ENCODE measurements at places on chromosomes 7 and 10. TPM values are rescaled to one million over a fixed set of nuclear protein-coding genes. Genes with fewer than 3 reads are reported as not detected.

The DYNC1I1 gene
- 179 TPM for total RNA-seq

DNA sequence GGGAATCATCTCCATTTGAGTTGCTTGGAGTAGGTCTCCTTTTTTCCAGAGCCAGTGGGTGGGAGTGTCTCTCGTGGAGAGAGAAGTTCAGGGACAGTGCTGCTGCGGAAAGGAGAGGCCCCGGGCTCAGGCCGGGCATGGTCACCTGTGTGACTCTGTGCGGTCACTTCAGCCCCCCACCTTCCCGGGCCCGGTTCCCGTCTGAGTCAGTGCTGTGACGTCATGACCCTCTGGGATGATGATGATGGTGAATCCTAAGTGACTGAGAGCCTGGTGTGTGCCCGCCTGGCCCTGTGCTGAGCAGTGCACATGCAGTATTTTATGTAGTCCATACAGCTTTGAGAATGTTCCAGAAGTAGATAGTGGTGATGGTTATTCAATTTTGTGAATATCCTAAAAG is 32.6 kb upstream of the AP5Z1 start:
- DNase-seq, result no peak

DNA sequence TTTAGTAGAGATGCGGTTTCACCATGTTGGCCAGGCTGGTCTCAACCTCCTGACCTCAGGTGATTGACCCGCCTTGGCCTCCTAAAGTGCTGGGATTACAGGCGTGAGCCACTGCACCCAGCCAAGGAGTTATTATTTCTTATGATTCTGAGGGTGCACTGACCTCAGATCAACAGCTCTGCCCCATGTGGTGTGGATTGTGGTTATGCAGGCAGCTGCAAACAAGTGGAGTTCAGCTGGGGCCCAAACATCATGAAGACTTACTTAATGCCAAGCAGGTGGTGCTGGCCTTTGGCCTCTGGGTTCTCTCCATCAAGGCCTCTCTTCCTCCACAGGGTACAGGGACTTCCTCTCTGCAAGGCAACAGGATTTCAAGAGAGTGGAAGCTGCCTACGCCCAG is 45.1 kb upstream of the OPTN start:
- DNase-seq, result no peak

DNA sequence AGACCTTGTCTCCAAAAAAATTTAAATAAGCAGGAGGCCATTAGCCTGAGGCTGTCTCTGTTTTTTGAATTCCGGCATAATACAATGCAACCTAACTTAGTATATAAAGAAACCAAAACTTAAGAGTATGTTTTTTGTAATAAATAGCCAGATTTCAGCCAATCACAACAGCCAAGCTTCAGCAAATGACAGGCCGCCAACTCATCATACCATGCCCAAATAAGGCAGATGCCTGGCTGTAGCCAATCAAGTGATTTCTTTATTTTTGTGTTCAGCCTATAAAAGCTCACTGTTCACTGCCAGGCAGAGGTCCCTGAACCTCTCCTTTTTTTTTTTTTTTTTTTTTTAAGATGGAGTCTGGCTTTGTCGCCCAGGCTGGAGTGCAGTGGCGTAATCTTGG is 12.7 kb upstream of the PURB start:
- no peak for DNase-seq

DNA sequence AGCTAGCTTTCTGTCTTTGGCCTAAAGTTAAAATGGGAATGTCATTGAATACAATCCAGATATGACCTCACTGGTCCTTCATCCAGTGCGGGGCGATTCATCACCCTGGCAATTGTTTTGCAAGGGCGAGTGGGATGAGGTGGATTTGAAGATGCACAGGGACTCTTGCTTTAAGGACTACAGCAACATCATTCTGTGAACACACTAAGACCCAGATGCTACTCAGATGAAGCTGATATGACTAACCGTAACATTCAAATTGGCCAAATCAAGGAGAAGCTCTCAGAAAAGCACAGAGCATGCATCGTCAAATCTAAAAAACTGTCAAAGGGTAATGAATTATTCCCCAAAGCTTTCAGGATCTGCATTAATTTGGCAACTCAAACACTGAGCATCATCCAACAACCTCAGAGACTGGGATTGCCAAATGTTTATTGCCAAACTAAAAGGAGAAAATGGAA is 12.8 kb downstream of the CPA1 start:
- no peak for DNase-seq

GRCh38 chr7:151299530-151299929 is 42.1 kb upstream of the NUB1 start:
- DNase-seq, result no peak

DNA sequence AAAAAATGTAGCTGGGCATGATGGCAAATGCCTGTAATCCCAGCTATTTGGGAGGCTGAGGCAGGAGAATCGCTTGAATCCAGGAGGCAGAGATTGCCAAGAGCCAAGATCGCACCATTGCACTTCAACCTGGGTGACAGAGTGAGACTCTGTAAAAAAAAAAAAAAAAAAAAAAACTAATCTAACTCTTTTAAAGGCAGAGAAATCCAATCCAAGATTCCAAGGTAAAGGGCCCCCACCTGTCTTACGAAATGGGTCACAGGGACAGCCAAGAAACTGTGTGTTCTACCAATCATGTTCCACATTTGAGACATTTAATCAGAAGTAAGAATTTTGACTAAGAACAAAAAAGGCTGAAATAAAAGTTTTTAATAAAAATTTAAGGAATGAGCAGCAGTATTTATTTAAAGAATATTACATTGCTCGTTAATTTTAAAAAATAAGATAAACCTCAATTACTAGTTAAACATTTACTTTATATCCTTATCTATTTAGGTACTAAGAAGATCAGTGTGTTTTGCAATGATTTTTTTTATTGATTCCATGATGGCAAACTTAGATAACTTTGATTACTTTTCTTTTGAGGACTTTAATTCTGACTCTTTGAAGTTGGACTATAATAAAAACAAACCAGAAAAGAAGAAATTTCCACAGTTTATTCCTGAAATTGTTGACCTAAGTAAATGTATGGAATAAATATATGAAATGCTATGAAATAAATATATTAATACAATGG is 6.7 kb upstream of the OAT start:
- DNase-seq, result no peak

DNA sequence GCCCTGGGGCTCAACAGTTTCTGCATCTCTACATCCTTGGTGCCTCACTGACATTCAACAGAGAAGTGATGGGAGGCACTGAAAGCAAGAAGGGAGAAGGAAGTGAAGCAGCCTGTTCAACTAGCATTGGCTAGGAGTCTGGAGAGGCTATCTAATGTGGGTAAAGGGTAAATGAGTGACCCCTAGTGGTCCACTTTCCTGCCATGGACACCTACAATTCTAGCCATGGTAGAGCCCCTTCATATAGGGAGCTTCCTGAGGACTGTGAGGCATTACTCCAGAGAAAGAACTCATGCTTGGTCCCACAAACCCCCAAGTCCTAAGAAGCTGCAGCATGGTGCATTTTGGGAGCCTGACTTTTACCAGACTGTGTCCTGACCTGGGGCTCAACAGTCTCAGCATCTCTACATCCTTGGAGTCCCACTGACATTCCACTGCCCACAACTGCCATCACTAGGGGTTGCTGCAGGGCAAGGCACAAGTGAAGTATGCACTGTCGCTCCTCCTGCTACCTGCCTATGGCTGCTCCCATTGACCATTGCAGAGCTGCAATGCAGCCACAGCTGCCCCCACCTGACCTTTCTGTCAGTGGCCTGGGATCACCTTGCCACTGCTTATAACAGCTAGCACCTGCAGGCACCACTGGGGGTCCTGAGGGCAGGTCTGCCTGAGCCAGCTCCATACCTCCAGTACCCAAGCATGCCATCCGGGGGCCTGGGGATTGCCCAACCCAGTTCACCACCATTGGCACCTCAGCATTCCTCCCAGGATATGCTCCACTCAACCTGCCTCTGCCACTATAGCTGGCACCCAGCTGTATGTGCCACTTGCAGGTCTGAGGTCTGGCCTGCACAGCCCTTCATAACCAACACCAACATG is 44.1 kb upstream of the CDK6 start:
- no peak for DNase-seq

DNA sequence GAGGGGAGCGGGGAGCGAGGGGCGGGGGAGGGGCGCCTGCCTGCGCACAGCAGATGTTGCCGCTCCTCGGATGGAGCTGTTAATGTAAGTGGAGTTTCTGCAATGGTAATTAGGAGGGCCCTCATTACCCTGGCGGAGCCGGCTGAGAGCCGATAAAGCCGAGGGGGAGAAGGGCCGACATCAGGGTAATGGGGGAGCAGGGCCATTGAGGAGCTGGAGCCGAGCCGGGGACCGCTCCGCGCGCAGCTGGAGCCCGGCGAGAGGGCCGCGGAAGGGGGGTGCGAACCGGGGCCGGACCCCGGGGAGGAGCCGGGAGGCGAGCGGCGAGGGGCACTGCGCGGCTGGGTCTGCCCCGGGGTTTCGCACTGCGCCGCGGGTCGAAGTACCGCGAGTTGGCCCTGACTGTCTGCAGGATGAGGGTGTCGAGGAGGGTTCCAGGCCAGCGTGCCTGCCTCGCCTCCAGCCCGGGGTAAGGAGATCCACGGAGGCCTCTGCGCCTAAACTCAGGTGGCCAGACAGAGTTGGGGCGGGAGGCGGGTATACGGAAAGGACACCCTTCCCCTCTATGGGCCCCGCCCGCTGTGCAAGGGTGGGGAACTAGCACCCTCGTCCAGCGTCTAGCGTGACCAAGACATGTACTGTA is 55.0 kb upstream of the LBX1 start:
- no peak for DNase-seq

The PNLIPRP1 gene
- not detected for total RNA-seq

DNA sequence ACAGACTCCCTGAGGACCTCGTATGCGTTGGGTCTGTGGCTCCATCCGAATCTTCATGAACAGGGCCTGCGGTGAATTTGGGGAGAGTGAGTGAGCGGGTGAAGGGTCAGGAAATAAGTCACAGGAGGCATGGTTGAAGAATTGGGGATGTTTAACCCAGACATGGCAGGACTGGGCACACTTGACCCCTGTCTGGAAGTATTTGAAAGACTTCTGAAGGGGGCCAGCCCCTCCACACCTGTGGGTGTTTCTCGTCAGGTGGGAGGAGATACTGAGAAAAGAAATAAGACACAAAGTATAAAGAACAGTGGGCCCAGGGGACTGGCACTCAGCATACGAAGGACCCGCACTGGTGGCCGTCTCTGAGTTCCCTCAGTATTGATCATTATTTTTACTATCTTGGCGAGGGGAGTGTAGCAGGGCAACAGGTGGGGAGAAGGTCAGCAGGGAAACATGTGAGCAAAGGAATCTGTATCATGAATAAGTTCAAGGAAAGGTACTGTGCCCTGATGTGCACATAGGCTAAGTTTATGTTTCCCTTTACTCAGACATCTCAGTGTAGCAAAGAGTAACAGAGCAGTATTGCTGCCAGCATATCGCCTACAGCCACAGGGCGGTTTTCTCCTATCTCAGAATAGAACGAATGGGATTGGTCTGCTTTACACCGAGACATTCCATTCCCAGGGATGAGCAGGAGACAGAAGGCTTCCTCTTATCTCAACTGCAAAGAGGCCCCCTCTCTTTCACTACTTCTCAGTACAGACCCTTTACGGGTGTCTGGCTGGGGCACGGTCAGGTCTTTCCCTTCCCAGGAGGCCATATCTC is 38.2 kb upstream of the PFKFB3 start:
- DNase-seq, result no peak

The PTF1A gene
- total RNA-seq, result not detected

The MTPN gene
- total RNA-seq, result 182 TPM

DNA sequence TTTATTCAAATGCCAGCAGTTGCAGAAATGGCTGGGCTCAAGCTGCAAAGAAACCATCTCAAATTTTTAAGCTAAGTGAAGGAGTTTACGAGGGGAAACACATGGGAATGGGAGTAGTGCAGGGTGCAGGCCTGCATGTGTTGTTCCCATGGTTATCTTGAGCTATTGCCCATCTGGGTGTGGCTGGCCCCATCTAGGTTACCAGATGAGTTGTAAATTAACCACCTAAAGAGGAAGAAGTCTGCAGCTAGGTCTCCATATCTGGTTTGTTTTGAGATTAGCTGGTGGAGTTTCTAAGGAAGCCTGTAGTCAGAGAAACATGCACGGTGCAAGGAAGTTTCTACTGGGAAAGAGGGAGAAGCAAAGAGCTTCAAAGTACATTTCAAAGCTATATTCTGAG is 23.3 kb upstream of the STEAP2 start:
- DNase-seq, result no peak

The SPDYE1 gene
- 0.36 TPM for total RNA-seq

The VWA2 gene
- total RNA-seq, result 6.3 TPM

DNA sequence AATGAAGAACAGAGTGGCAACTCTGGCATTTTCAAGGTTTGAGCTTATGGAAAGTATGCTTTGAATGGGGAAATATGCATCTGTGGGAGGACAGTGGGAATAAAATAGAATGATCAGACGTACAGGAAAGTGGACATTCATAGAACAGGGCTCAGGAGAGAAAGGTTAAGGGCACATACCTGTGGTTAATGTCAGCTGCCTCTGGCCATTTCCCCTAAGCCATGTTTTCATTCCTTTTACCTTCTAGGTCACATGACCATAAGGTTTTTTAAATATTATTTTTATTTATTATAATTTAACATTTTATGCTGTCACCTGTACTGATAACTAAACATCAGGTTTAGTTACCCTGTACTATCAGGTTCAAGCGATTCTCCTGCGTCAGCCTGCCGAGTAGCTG is 52.8 kb downstream of the LRRC4 start:
- DNase-seq, result no peak

DNA sequence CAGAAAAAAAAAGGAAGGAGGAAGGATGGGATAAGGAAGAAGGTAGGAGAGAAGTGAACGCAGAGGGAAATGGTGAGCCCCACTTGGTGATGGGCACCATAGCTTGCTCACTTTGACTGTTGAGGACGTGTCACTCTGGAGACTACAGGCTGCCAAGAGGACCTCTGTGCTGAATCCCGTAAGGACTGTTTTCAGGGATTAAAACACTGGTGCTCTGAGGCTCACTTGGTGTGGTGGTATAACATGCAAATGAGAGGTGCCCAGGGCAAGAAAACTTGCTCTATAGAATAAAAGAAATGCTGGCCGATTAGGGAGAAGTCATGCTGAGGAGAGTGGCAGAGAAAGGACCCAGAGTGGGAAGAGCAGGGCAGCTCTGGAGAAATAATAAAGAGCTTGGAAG is 5.3 kb upstream of the IL2RA start:
- no peak for DNase-seq

DNA sequence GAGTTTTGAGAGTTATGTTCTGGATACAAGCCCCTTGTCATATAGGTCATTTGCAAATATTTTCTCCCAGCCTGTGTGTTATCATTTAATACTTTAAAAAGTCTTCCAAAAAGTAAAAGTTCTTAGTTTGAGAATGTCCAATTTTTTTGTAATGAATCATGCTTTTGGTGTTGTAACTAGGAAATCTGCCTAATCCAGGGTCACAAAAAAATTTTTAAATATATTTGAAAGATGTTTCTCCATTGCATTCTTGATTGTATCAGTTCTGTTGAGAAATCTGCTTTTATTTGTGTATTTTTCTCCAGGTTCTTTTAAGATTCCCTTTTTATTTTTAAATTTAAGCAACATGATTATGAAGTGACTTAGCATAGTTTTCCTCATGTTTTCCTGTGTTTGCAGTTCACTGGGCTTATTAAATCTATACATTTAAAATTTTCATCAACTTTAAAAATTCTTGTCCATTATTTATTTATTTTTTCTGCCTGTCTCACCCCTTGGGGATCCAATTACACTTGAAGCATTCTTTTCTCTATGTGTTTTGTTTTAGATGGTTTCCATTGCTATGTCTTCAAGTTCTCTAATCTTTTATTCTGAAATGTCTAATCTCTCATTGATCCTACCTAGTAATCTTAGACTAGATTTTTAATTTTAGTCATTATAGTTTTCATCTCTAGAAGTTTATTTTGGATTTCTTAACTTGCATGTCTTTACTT is 47.0 kb downstream of the CCDC71L start:
- no peak for DNase-seq

- no peak for DNase-seq
Measured at GRCh38 chr10:126833542-126833941, 71.7 kb upstream of the DOCK1 start.

- DNase-seq, result no peak
Measured at GRCh38 chr7:12389089-12389700, 14.5 kb downstream of the VWDE start.
